ENCODE measurements at places on chromosomes 2 and 18.

DNA sequence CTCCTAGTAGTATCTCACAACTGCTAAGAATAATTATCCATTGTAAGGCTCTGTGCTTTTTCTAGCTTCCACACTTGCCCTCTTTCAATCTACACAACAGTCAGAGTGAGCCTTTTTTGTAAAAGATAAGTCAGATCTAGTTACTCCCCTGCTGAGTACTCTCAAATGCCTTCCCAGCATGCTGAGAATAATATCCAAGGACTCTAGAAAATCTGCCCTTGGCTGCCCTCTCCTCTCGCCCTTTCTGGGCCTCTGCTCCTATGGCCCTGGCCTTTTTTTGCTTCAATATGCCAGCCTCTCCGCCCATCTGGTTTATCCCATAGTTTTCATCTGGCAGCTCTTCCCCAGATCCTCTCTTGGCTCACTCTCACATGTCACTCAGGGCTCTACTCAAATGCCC is 455.9 kb upstream of the UBE2E3 start:
- no peak for DNase-seq

- no peak for DNase-seq
Observed at GRCh38 chr2:210460322-210461227, 16.0 kb downstream of the LANCL1 start.

DNA sequence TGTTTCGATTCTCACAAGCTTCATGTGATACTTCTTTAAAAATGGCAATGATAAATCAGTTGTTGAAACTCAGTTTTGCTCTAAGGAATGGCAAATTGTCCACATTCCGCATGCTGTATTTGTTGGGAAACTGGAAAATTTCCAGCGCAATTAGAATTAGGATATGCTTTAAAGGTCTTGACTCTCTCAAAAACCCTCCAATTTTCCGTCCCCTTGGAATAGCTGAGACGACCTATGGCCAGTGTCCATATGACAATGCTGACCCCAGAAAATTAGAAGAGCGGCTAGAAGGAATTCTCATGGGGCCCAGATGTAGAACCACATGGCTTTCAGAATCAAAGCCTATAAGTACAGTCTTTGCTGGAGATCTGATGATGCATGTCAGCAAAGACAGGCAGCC is 170.8 kb downstream of the TMEM18 start:
- no peak for DNase-seq

GRCh38 chr18:3450012-3450798 is at the start of gene TGIF1:
TSS of gene TGIF1 (plus strand) at chr18:3450172. CDS start at chr18:3450490, 318 bp downstream.
- DNase-seq = peak; percentile 66

DNA sequence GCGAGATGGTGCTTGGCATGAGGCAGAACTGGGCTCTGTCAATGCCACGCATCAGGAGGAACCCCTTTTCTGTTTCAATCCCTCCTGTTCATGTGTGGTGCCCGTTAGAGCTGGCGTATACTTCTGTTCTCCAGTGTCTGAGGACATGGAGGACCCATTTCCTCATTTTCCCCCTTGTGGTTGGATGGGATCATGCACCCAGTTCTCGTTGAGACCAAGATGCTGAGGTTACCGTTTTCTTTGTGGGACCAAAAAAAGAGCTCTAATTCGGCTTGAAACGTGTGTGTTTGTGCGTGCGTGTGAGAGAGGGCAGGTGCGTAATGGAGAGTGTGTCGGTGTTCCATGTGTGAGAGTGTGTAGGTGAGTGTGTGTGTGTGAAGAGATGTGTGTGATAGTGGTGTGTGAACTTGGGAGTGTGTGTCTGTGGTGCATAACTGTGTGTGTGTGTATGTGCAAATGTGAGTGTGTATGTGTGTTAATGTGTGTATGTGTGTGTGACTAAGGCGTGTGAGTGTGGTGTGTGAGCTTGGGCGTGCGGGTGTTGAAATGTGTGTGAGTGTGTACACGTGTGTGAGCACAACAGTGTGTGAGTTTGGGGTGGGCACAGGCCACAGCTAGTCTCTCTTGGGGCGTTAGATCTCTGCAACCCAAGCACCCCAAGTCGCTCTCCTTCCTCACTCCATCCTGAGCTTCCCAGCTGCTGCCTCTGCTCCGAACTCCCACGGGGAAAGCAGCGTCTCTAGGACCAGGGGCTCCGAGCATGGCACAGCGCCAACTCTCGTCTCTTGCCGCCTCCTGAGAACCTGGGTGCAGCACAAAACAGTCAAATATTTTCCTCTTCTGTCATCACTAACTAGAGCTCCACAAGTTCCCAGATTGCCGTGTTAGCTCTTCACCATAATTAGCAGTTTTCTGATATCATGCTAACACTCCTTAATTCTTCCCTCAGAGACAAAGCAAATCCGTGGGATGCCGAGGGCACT is 75.8 kb downstream of the LONRF2 start:
- DNase-seq = no peak

DNA sequence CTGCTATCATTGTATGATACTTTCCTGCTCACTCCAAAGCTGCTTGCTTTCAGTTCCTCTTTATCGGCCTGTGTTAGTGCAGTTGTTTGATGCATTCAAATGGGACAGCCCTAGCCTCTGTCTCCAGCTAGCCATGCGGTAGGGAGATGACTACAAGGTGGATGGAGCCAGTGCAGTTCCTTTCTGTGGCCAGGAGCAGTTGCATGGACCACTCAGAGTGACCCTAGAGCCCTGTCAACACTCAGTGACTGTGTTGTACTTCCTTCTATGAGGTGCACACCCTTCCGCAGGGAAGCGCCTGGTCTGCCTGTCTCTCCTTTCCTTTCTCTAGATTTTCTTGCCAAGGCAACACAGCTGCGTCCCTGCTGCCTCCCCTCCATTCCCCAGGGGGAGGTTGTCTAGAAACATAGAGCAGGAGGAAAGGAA is 33.8 kb downstream of the KCNS3 start:
- DNase-seq = no peak

GRCh38 chr2:238138331-238139195 is at the start of gene KLHL30:
TSS of gene KLHL30 (plus strand) at chr2:238138668. CDS start at chr2:238140755, 2,087 bp downstream.
- no peak for DNase-seq
